ENCODE measurements at places on chromosomes 5 and 9.

DNA sequence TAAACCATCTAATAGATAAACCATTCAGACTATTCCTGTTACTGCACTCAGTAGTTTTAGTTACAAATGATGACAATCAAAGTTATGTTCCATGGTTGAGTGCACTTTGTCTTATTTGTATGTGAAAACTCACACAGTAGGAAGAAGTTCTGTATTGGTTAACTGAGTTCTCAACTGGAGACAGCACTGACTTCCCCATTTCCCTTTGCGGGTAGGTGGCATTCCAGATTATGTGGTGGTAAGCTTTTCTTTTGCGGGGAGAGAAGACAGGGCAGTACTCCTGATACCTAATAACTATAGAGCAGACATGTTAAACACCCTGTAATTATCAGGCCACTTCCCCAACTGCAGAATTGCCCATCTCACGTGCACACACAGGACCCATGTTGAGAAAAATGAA is 24.4 kb downstream of the TARS1 start:
- DNase-seq, result no peak

GRCh38 chr9:18448101-18448500 is 25.9 kb upstream of the ADAMTSL1 start:
- DNase-seq, result no peak

GRCh38 chr5:173163219-173163618 is 18.9 kb downstream of the BNIP1 start:
- no peak for DNase-seq

DNA sequence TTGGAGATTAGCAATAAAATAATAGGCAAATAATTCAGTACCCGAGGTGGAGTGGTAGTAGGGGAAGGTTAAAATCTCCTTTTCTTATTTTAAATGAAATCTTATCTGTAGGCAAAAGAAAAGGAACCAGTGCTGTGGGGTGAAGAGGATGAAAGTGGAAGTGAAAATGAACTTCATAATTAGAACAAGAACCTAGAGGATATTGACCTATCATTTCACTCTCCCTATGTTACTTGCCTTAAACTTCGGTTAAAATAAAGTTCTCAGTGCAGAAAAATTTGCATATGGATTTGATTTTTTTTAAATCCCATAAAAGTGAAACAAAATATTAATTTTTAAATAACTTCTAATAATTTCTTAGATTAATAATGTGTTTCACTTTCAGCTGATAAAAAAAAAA is 1094.9 kb upstream of the C9orf72 start:
- DNase-seq, result no peak

- DNase-seq, result no peak
Observed at GRCh38 chr5:89246864-89247263, 363.9 kb upstream of the MEF2C start.

- DNase-seq, result peak; percentile 79
Observed at GRCh38 chr5:181246276-181247049, 2.8 kb upstream of the RACK1 start.

GRCh38 chr5:7391814-7392692 is 3.9 kb upstream of the ADCY2 start:
- DNase-seq, result peak; percentile 46

GRCh38 chr5:159333545-159333925 is 3.2 kb upstream of the IL12B start:
- DNase-seq, result no peak

DNA sequence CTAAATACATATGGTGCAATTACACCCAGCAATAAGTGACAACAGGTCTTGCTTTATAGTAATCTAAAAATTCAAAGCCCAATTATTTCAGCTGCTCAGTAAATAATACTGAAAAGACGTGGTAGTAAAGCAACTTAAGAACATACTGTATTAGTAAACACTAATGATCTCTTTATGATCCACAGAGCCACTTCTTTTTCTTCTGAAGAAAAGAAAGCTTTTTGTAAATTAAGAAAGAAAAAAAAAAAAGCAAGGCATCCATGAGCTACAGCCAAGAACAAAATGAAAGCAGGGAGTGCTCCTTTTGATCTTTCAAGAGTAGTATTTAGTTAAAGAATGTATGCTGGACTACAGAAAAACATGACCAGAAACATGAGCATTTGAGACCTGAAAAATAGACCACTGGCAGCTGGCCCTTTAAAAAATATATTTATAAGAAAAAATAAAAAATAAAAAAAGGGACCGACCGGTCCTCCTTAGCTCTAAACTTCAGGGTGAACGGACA is 348.7 kb downstream of the GLIS3 start:
- DNase-seq, result no peak

DNA sequence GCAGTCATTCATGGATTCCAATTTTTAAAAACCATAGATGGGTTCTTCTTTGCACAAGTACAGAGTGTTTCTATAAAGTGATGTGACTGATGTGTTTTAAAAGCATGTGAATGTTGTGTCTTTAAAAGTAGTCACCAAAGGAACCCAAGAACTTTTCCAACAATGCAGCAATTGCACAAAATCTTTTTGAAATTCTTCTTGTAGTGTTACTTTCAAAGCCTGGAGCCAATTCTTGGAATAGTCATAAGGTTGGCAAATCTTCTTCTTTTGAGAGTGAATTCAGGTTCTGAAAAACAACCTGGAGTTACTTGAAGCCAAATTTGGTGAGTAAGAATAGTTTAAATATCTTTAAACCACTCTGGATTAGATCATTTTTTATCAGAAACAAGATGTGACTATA is 10.5 kb downstream of the GRAMD2B start:
- DNase-seq, result no peak

GRCh38 chr9:14303521-14303920 is 10.4 kb downstream of the NFIB start:
- DNase-seq, result no peak

GRCh38 chr5:150064681-150065220 is 21.6 kb downstream of the CSF1R start:
- DNase-seq, result peak; percentile 62

GRCh38 chr5:168393773-168394172 is 92.5 kb upstream of the RARS1 start:
- no peak for DNase-seq

GRCh38 chr5:10091701-10092100 is 158.0 kb downstream of the ATPSCKMT start:
- DNase-seq, result peak; percentile 32

GRCh38 chr5:57862471-57862911 is 379.9 kb upstream of the ACTBL2 start:
- no peak for DNase-seq

DNA sequence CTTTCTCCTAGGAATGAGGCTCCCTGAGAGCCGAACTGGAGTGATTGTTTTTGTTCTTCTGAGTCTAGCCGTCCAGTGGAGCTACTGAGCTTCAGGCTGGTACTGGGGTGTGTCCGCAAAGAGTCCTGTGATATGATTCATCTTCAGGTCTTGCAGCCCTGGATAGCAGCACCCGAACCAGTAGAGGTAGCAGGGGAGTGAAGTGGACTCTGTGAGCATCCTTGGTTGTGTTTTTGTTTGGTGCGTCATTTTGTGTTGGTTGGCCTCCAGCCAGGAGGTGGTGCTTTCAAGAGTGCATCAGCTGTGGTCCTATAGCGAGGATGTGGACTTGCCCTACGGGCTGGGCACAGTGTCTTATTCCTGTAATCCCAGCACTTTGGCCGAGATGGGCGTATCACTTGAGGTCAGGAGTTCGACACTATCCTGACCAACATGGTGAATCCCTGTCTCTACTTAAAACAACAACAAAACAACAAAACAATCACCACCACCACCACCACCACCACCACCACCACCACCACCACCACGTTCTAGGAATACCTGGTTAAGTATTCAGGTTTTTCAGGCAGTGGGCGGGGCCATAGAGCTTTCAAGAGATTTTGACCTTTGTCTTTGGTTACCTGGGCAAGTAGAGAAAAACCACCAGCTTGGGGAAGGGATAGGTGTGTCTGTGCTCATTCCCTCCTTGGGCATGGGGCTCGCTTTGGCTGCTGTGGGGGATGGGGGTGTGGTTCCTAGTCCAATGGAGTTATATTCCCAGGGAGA is 154.0 kb downstream of the WDR70 start:
- peak; percentile 99 for DNase-seq
